ENCODE measurements at places on chromosomes 7 and 10. TPM values are rescaled to one million over a fixed set of nuclear protein-coding genes. Genes with fewer than 3 reads are reported as not detected.

DNA sequence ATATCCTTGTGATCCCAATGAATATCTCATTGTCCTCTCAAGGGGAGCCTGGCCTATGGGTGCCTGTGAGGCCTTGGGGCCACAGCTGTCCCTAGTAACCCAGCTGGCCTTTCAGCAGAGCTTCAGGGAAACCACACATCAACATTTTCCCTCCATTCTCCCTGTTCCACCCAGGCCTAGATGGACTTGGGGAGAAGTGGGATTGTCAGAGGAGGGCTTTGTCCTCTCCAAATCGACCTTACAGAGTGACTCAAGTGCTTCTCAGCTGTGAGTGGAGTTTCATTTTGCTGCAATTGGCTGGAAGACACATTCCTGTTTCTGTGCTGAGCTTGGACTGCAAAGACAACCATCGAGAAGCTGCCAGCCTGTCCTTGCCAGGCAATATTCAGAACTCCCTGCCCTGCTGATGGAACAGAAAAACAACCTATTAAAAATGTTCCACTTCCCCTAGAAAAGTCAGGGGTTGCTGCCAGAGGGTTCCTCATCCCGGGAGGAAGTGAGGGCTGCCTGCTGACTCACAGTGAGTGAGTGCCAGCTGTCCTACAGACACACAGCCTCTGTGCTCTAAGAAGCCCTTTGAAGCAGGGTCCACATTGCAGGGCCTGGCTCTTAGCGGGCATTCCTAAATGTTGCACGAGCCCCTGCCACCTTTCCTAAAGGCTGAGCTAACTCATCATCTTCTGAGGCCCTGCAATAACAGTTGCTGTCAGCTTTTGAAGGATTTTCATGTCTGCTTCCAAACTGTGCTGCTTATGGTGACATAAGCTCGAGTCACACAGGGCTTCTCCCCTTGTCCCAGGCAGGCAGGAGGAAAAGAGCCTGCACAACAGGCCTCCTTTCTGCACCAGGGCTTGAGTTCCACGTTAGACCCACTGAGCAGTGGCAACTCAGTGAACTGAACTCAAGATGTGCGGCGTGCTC lies 20.5 kb downstream of the STRA8 start:
- peak; percentile 76 for DNase-seq

- no peak for DNase-seq
Measured at GRCh38 chr7:106344211-106344610, 59.4 kb upstream of the NAMPT start.

GRCh38 chr10:91286572-91286971 lies 66.1 kb downstream of the PCGF5 start:
- no peak for DNase-seq

DNA sequence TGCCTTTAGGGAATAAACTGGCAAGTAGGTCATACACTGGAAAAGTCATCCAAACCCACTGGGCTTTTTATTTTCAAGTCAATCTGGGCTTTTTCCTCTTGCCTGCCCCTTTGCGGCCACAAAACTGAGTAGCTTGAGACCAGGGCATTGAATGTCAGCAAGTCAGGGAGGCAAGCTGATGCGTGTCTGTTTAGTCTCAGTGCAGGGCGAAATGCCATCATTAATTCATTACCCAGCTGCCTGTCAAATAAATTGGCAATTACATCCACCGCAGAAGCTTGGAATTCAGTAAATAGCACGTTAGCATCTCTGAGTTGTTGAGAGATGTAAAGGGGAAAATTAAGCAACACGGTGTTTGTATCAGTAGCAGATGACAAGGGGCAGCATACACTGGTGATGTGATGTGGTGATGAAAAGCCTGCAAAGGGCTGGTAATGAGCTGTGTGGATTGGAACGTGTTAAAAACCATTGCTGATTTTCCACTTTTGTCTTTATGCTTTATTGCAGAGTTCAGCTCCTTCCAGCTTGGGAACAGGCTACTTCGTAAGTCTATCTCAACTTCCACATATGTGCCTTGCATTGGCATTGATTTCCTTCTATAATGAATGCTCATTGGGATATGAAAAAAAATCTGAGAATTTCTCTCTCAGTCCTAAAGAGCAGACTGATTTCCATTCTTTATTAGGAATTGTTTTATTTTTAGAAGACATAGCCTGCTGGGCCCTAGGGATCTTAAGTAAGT lies 535.9 kb downstream of the AUTS2 start:
- DNase-seq, result no peak

GRCh38 chr10:22652988-22653481 lies 61.3 kb downstream of the PIP4K2A start:
- DNase-seq, result no peak

GRCh38 chr7:127514499-127514898 lies 70.9 kb downstream of the GCC1 start:
- DNase-seq, result peak; percentile 39

DNA sequence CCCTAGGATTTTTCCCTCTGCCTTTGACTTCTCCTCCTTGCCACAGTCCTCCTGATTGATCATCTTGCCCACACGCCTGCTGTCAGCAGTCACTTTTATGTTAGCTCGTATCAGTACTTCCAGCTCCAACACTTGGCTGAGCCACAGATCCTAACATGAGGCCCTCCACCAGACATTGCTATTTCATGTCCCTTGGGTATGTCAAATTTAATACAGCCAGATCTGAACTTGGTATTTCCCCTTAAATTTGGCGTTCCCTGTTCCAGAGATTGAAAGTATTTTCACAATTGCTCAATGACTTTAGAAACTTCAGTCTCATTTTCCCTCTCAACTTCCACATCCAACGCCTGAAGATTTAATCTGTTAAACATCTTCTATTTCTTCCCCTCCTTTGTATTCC lies 140.4 kb downstream of the RNLS start:
- no peak for DNase-seq

DNA sequence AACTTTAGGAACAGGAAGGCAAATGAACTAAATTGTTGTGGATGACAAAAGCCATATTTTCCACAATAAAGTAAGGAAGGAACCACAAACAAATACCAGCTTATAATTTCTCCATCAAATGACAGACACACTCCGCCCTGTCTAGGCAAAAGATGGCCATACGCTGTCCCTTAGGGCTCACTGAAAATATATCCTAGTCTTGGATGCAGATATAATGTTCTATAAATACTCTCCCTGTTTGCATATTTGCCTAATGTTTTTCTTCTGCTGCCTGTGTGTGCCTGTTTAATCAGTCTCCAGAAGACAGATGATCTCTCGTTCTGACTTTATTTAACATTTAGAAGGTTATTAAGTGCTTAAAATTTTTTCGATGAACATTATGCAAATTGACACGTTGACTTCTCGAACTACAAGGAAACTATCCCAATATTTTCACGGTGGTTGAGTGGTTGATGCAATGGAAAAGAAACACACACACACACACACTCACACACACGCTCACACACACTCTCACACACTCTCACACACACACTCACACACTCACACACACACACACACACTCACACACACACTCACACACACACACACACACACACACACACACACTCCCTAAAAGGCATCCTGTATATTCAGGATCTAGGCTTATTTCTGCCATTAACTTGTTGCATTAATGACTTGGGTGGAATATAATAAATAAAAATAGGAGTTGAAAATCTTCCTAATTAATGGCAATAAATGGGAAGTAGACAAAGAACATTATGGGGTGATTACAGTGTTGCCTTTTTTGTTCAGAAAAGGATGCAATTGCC lies 297.1 kb downstream of the PRPF18 start:
- no peak for DNase-seq

DNA sequence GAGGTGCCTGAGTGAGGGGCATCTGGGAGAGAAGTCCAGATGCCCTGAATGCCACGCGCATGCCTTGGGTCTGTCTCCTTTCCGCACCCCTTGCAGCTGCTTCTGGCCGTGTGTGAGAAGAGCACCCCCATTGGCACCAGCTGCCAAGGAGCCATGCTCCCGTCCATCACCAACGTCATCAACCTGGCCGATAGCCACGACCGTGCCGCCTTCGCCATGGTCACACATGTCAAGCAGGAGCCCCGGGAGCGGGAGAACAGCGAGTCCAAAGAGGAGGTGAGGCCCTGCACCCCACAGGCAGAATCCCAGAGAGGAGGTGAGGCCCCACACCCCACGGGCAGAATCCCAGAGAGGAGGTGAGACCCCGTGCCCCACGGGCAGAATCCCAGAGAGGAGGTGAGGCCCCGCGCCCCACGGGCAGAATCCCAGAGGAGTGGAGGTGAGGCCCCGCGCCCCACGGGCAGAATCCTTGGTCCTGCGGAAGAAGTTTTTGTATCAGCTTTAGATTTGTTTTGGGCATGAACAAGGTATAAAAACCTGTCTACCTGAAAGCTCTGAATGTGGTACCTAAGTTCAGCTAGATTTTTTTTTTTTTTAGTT lies 91.8 kb downstream of the TRRAP start:
- DNase-seq, result no peak

GRCh38 chr7:122949186-122949585 lies 46.3 kb downstream of the TAS2R16 start:
- DNase-seq, result no peak

DNA sequence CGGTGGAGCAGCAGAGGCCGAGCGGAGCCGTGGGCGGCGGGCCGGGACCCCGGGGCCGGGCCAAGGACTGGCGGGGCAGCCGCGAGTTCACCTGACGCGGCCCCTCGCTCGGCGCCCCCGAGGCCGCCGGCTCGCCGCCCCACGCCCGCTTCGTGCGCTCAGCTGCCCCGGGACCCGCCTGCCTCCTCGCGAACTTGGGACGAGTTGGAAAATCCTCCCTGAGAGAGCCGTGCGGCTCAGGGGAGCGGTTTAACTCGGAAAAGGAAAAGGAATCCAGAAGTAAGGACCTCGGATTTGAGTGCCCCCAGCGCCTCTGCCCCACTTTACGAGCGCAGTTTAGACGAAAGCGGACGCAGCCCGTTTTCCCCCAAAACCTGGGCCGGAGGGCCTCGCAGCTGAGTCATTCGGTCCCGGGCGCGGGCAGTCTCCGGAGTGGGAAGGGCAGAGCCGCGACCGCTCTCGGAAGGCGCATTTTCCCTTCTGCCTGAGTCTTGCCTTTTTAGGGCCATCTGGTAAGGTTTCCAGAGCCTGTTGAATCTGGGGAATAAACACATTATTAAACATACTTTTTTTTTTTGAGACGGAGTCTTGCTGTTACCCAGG lies 744 bp downstream of the CREM start:
- peak; percentile 63 for DNase-seq

GRCh38 chr10:97406064-97406463 lies 4.9 kb upstream of the RRP12 start:
- DNase-seq, result no peak

GRCh38 chr10:50224330-50224952 lies 26.9 kb downstream of the ASAH2 start:
- DNase-seq, result peak; percentile 74

ABCC2 gene
- polyA plus RNA-seq, result 0.22 TPM

SPOCK2 gene
- polyA plus RNA-seq, result not detected

CPN1 gene
- not detected for polyA plus RNA-seq
